Endothelial cell (in vitro differentiated cells): ENCODE measurements at places on chromosomes 7 and 10. TPM values are rescaled to one million over a fixed set of nuclear protein-coding genes. Genes with fewer than 3 reads are reported as not detected.

- no peak overlapping the region for H3K27ac ChIP-seq
- no peaks in the 10 kb centered on the region for H3K27me3 ChIP-seq
- H3K4me1 ChIP-seq = peaks cover 67% of the 10 kb centered on the region
- DNase-seq = no peak
- H3K4me3 ChIP-seq = no peak overlapping the region
- H3K36me3 ChIP-seq = no peaks in the 10 kb centered on the region
These were observed 161.5 kb upstream of the PRKCQ start for GRCh38 chr10:6741541-6741941.

GRCh38 chr10:21364196-21365114 is 161.0 kb downstream of the SKIDA1 start:
- DNase-seq = peak; percentile 34
- peaks cover 8% of the 10 kb centered on the region for H3K27me3 ChIP-seq
- no peaks in the 10 kb centered on the region for H3K36me3 ChIP-seq
- H3K27ac ChIP-seq = peak overlapping the region; percentile 93
- H3K4me3 ChIP-seq = no peak overlapping the region
- H3K4me1 ChIP-seq = peaks cover 28% of the 10 kb centered on the region

DNA sequence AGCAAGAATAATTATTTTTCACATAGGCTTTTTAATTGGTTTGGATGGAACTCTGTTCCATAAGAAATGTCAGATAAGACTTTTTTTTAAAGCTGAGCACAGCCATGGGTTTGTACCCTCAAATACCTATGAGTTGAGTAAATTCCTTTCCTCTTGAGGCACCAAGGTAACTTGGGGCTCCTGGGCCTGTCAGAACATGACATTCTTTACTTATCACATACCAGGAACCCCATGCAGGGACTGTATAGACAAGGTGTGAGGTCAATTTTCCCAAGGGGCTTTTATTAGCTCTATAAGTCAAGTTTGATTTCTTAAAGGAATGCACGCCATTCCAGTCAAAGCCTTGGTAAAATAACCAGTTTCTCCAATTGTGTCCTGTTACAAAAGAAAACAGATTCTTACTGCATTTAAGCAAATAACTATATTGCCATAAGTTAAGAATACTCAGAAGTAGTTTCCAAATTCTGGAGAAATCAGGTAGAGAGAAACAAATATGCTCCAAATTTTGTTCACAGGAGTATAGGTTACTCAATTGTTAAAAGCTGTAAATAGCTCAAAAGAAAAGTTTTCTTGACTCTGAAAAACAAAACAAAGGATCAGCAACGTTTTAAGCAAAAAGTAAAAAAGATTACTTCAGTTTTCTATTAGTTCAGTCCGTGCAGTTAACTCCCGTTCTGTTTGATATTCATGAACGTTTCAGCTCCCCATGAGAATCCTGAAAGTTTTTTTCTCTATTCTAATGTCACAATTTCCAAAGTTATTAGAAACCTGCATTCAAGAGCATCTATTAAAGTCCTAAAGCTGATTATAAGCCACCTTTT is 167.5 kb upstream of the NAMPT start:
- no peak for DNase-seq
- no peak overlapping the region for H3K4me3 ChIP-seq
- H3K36me3 ChIP-seq = peaks cover 5% of the 10 kb centered on the region
- no peaks in the 10 kb centered on the region for H3K27me3 ChIP-seq

- peaks cover 9% of the 10 kb centered on the region for H3K4me1 ChIP-seq
- DNase-seq = peak; percentile 93
- no peak overlapping the region for H3K4me3 ChIP-seq
- no peak overlapping the region for H3K27ac ChIP-seq
- H3K27me3 ChIP-seq = peaks cover 7% of the 10 kb centered on the region
These were observed 11.3 kb downstream of the C10orf105 start for GRCh38 chr10:71708301-71708703.

DNA sequence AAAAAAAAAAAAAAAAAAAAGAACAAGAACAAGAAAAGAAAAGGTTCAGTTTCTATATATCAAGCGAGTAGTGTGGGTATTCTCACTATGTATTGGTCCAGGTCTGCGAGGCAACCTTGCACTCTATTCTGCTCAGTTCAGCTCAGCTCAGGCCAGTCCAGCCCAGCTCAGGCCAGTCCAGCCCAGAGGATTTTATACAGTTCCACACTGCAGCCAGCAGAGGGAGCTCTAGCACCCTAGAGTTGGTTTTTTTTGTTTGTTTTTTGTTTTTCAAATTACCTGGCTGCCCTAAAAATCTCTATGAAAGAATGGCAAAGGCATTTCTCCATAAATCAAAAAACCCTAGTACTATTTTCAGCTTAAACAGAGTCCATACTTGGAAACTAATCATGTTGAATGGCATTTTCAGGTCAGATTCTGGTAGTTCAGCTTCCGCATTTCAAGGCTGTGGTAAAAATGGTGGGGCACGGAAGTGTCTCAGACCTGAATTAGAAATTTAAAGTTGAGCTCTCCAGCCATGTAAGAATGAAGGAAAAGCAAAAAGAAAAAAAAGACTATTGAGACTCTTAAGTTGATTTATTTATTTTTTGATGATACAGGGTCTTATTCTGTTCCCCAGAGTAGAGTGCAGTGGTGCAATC is 55.2 kb upstream of the GSDME start:
- H3K27me3 ChIP-seq = no peaks in the 10 kb centered on the region
- H3K36me3 ChIP-seq = no peaks in the 10 kb centered on the region
- no peak overlapping the region for H3K27ac ChIP-seq
- H3K4me1 ChIP-seq = peaks cover 7% of the 10 kb centered on the region
- no peak overlapping the region for H3K4me3 ChIP-seq

DNA sequence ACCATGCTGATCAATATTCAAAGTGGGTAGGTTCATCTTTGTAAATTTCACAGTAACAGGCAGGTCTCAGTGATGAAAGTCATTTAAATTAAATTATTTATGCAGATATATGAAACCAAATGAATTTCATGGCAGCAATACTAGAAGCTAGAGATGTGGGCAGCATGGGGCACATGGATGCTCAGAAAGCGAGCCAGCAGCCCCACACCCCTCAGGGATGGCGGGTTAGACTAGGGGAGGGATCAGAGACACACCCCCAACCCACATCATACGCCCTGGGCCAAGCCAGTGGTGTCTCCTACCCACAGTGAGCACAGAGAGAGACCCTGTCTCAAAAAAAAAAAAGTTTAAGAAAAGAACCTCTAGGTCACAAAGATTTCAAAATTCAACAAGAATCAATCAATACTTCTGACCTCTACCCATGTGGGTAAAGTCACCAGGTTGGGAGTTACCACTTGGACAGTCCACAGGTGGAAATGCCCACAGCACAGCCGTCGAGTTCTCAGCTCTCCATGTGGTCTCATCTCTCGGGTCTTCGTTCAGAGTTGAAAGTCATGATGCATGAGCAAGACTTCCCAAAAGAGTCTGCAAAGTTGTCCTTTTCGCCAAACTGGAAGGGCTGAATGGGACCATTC is 79.3 kb upstream of the PPP2R2D start:
- H3K36me3 ChIP-seq = no peaks in the 10 kb centered on the region
- H3K27me3 ChIP-seq = peaks cover 9% of the 10 kb centered on the region
- no peak for DNase-seq
- peaks cover 9% of the 10 kb centered on the region for H3K4me1 ChIP-seq

GRCh38 chr10:45552476-45552875 is 120.1 kb downstream of the ZFAND4 start:
- no peak for DNase-seq
- H3K27ac ChIP-seq = no peak overlapping the region
- H3K36me3 ChIP-seq = no peaks in the 10 kb centered on the region
- no peak overlapping the region for H3K4me3 ChIP-seq
- peaks cover 14% of the 10 kb centered on the region for H3K4me1 ChIP-seq

GRCh38 chr10:129192344-129193128 is 274.5 kb upstream of the MGMT start:
- DNase-seq = no peak
- no peaks in the 10 kb centered on the region for H3K27me3 ChIP-seq
- H3K36me3 ChIP-seq = no peaks in the 10 kb centered on the region
- no peaks in the 10 kb centered on the region for H3K4me1 ChIP-seq
- no peak overlapping the region for H3K27ac ChIP-seq
- H3K4me3 ChIP-seq = no peak overlapping the region

DNA sequence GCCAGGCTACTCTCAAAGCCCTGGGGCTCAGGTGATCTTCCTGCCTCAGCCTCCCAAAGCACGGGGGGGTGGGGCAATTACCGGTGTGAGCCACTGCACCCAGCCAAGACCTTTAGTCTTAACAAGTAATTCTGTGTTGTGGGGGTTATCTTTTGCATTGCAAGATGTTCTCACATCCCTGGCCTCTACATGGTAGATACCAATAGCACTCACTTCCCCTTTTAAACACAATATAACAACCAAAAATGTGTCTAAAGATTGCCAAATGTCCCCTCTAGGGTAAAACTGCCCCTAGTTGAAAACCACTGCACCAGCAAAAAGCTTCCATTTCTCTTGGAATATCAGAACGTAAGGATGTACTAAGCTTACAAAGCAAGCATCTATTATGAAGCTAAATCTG is 225.0 kb downstream of the CTNNA3 start:
- no peaks in the 10 kb centered on the region for H3K36me3 ChIP-seq
- no peak overlapping the region for H3K27ac ChIP-seq
- H3K4me1 ChIP-seq = no peaks in the 10 kb centered on the region

DNA sequence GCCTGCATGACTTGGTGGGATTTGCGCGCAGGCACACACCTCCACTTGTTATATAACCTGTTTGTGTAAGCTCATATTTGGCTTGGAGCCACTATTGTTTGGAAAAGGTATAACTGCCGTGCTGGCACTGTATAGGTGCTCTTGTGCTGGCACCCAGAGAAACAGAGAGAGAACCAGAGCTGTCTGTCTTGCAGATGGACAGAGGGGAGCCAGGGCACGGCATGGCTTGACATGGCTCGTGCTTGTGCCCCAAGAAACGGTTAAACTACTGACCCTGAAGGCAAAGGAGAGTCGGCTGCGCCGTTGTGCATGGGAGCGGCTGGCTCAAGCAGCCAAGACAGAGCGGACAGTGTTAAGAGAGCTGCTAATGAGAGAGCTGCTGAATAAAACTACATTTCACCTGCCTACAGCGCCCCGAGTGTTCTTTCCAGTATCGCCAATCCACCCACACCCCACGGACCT is 23.2 kb downstream of the RAPGEF5 start:
- H3K27me3 ChIP-seq = peaks cover 6% of the 10 kb centered on the region
- H3K27ac ChIP-seq = no peak overlapping the region
- H3K4me1 ChIP-seq = peaks cover 40% of the 10 kb centered on the region

DNA sequence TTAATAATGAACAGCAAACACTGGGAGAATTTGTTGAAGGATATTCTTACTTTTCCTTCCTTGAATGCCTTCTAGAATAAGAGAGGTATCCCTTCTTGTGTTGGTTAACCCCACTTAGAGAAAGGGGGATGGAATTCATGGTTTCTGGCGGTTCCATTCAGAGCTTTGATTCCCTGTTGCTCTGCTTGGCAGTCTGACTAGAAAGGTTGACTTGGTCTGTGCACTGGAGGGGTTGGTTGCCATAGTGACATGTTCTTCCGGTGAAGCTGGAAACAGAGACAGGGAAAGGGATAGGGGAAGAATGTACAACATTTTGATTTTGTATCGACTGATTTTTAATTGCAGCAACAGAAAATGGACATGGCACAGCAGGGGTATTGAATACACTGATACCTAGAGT is 2.5 kb downstream of the TMEM178B start:
- H3K4me1 ChIP-seq = peaks cover 5% of the 10 kb centered on the region
- H3K36me3 ChIP-seq = no peaks in the 10 kb centered on the region
- no peak overlapping the region for H3K27ac ChIP-seq
- peak; percentile 8 for DNase-seq

- DNase-seq = no peak
- H3K27ac ChIP-seq = no peak overlapping the region
- H3K27me3 ChIP-seq = no peaks in the 10 kb centered on the region
- no peaks in the 10 kb centered on the region for H3K36me3 ChIP-seq
- no peaks in the 10 kb centered on the region for H3K4me1 ChIP-seq
These were observed 218.0 kb downstream of the BMPER start for GRCh38 chr7:34123316-34123715.

DNA sequence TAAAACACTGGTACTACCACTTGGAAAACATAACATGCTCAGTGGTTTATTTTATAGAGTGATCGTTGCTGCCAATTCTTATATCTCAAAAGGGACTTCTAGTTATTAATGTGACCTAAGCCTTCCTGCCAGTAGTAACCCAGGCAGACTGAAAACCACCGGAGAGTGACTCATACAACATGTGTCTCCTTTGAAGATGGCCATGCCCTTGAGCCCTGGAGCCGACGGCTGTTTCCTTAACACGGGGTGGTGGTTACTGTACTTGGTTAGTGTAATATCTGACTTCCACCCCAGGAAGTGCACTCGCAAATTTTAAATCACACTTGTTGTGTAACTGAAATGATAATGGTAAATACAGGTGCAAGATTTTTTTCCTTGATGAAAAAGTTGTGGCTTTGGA is 30.5 kb downstream of the JAKMIP3 start:
- H3K4me3 ChIP-seq = no peak overlapping the region
- no peaks in the 10 kb centered on the region for H3K4me1 ChIP-seq
- H3K27me3 ChIP-seq = peaks cover 4% of the 10 kb centered on the region

DNA sequence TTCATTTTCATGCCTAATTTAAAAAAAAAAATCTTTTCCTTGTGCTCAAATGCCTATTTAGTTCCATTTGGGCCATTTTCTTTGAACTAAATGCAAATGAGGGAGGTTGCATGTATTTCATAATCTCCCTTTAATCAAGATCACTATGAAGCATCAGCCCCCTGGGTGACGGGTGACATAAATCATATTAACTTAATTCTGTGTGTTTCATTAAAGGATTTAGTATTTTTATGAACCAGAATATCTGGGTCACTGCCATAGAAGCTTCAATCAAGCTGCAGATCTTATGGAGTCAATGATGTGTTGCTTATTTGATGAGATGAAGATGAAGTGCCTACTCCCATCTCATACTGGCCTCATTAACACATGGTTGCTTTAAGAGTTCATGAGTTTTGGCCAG is 301.9 kb upstream of the PRKCQ start:
- H3K27me3 ChIP-seq = peaks cover under 1% of the 10 kb centered on the region
- no peaks in the 10 kb centered on the region for H3K36me3 ChIP-seq
- DNase-seq = no peak
- H3K4me1 ChIP-seq = peaks cover 3% of the 10 kb centered on the region
- no peak overlapping the region for H3K4me3 ChIP-seq

GRCh38 chr7:127768241-127768640 is 116.2 kb downstream of the SND1 start:
- H3K27ac ChIP-seq = no peak overlapping the region
- H3K27me3 ChIP-seq = no peaks in the 10 kb centered on the region
- H3K36me3 ChIP-seq = peaks cover 15% of the 10 kb centered on the region
- no peak overlapping the region for H3K4me3 ChIP-seq
- peaks cover 41% of the 10 kb centered on the region for H3K4me1 ChIP-seq

GRCh38 chr7:142338633-142339501 is 81.0 kb upstream of the PRSS58 start:
- H3K4me1 ChIP-seq = peaks cover 13% of the 10 kb centered on the region
- H3K27me3 ChIP-seq = peaks cover 3% of the 10 kb centered on the region
- H3K27ac ChIP-seq = peak overlapping the region; percentile 53
- H3K4me3 ChIP-seq = no peak overlapping the region
- H3K36me3 ChIP-seq = no peaks in the 10 kb centered on the region

The IFIT1B gene
- not detected for total RNA-seq

The TRAPPC14 gene
- 30.2 TPM for total RNA-seq

The MKX gene
- total RNA-seq = 0.80 TPM
